Mononuclear cell (primary cell): ENCODE measurements at places on chromosomes 2 and 18. TPM values are rescaled to one million over a fixed set of nuclear protein-coding genes. Genes with fewer than 3 reads are reported as not detected.

Gene KCNG2
- total RNA-seq = 0.10 TPM

Gene ZSWIM2
- total RNA-seq = not detected

Gene SMAD2
- total RNA-seq = 106 TPM

Gene DSG3
- total RNA-seq = not detected

Gene PSMA8
- 0.42 TPM for total RNA-seq

Gene OTX1
- not detected for total RNA-seq

Gene VWA3B
- total RNA-seq = not detected

Gene ZNG1B
- total RNA-seq = 26.0 TPM

Gene TUBA3E
- not detected for total RNA-seq

Gene FBXO48
- total RNA-seq = 0.52 TPM

Gene ZNF521
- total RNA-seq = 1.0 TPM

Gene ELOA2
- total RNA-seq = under 0.01 TPM

Gene MAB21L4
- not detected for total RNA-seq

Gene EMX1
- not detected for total RNA-seq

Gene STAT4
- 163 TPM for total RNA-seq

Gene CELF4
- total RNA-seq = not detected

Gene AGXT
- total RNA-seq = not detected

Gene GKN1
- 0.31 TPM for total RNA-seq

Gene OXER1
- 0.63 TPM for total RNA-seq

Gene SCYGR4
- total RNA-seq = not detected

Gene MYO1B
- total RNA-seq = 0.73 TPM

Gene FKBP7
- 0.21 TPM for total RNA-seq

Gene FAM124B
- total RNA-seq = 1.6 TPM

Gene MRO
- under 0.01 TPM for total RNA-seq

Gene PCARE
- total RNA-seq = under 0.01 TPM

Gene FAP
- total RNA-seq = not detected

Gene DCDC2C
- not detected for total RNA-seq

Gene ANKRD30B
- total RNA-seq = not detected

Gene DPP10
- under 0.01 TPM for total RNA-seq

Gene UGT1A6
- not detected for total RNA-seq

Gene IL1RL1
- 2.7 TPM for total RNA-seq

Gene DSG1
- not detected for total RNA-seq

Gene ICA1L
- total RNA-seq = 3.4 TPM

Gene C2orf72
- not detected for total RNA-seq

Gene ORMDL1
- total RNA-seq = 83.9 TPM

Gene PTPN2
- 63.1 TPM for total RNA-seq

Gene CHRNG
- total RNA-seq = not detected

Gene DNAJC5G
- total RNA-seq = not detected

Gene IL36B
- total RNA-seq = not detected

Gene CXCR1
- 0.10 TPM for total RNA-seq

Gene PFN4
- total RNA-seq = not detected

Gene DYNAP
- total RNA-seq = not detected

Gene C1GALT1C1L
- not detected for total RNA-seq

Gene SPDYA
- total RNA-seq = 12.4 TPM

Gene ST6GAL2
- 0.21 TPM for total RNA-seq

Gene CPLX4
- total RNA-seq = 0.10 TPM

Gene SERPINB13
- not detected for total RNA-seq

Gene SERPINB4
- not detected for total RNA-seq

Gene HOXD13
- total RNA-seq = not detected

Gene LAPTM4A
- 90.9 TPM for total RNA-seq

Gene ALS2
- 6.2 TPM for total RNA-seq

Gene FBXO36
- total RNA-seq = 1.0 TPM
